ENCODE measurements at places on chromosomes 7 and 10.

GRCh38 chr7:44117801-44118429, 5.4 kb downstream of the POLD2 start:
- DNase-seq, result no peak

DNA sequence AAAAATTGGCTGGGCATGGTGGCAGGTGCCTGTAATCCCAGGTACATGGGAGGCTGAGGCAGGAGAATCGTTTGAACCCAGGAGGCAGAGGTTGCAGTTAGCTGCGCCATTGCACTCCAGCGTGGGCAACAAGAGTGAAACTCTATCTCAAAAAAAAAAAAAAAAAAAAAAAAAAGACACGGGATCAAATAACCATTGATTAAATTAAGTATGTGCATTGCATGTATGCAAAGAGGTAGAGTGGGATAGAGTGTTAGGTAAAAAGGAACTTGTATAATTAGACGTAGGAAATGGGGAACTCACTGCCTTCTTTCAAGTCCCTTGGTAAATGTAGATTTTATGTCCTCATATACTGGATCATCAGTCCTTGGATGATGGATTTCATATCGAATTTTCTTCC, 13.1 kb downstream of the VCL start:
- DNase-seq, result no peak

GRCh38 chr10:89389254-89389653, 3.2 kb upstream of the IFIT1 start:
- DNase-seq, result no peak

GRCh38 chr10:100319707-100320402, 10.2 kb downstream of the PKD2L1 start:
- no peak for DNase-seq

DNA sequence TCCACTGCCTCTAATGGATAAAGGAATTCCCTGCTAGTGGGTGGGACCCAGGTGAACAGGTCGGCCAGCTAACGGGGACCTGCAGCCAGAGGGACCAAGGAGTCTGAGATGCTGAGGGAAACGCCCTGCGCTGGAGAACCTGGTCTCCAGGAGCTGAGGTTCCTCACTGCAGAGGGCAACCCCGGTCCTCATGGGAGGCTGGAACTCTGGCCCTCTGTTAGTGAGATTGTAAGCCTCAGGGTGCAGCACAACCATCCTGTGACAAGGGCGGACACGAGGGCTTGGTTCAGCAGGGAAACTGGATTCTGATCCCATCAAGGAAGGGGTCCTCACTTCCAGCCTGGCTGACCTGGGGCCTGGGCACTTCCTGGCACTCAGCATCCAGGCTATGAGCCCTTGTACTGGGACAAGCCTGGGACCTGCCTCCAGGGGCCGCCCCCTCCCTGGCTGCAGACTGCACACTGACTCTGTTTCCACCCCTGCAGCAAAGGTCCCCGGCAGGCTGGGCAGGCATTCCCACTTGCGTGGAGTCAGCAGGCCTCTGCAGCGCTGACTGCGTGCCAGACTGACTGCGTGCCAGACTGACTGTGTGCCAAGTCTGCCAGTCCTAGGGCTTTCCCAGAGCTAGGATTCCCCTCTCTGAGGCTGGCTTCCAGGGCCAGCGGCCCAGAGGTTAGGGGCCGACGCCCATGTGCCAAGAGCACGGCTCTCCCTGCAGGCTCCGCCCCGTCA, 143.2 kb downstream of the MAPK8 start:
- no peak for DNase-seq

- no peak for DNase-seq
Measured at GRCh38 chr10:1363446-1364121, 307.4 kb downstream of the WDR37 start.

DNA sequence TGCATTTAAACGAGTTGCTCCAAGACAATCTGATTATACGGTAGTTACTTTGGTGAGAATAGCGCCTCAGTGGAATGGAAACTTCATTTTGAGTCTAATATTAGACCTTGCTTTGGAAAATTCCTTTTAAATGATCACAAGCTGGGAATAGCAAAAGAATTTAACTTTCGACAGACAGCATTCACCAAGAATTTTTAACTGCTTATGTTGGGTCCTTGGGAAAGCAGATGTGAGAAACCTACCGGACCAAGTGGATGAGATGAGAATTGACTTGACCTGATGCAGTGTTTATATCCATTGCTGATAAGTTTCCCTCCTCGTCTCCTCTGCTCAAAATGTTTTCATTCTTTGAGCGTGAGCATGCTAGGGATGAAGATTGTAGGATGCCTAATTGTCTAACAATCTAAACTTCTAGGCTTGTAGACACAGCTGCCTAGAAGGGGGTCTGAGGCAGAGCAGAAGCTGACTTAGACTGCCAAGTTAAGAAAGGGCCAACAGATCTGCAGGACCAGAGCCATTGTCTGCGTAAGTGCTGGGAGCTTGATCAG, 126.9 kb downstream of the CNNM2 start:
- DNase-seq, result no peak

DNA sequence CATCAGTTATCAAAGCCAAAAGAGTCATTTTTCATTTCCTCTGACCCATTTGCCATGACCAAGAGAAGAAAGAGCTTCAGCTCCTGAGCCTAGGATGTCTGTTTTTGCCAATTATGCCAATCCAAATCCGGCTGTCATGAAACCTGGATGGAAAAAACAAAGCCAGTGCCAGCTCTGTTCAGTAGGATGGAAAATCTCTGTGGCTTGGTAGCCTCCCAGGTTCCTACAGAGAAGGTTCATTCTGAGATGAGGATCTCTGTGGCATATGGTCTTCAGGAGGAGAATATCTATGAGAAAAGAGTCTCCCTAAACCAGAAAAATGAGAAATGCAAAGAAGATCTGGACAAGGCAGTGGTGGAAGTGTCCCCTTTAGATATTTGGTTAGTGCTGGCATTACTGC, 475.4 kb downstream of the CNTNAP2 start:
- DNase-seq, result no peak

- no peak for DNase-seq
Measured at GRCh38 chr7:157469181-157470016, 132.6 kb downstream of the DNAJB6 start.

GRCh38 chr10:88309365-88309764, 273.8 kb downstream of the RNLS start:
- DNase-seq, result no peak

GRCh38 chr7:16347827-16348192, 73.5 kb downstream of the CRPPA start:
- DNase-seq, result no peak

DNA sequence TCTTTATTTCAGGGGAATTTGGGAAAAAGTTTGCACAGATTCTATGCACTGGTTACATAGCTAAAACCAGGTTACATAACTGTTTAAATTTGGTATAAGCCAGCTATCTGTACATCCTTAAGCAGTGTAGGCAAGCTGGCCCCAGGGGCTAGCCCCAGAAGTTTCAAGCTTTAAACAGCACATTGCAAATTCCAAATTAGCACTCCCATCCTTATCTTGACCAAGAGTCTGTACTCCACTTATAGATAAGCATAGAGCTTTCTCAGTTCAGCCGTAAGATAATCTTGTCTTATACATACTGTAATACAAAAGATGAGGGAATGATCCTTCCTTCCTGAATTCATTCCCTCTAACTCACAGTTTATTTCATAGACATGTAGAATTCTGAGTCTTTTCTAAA, 109.3 kb downstream of the SPAG6 start:
- no peak for DNase-seq

GRCh38 chr10:17214971-17215781, 12.9 kb upstream of the VIM start:
- DNase-seq, result no peak

GRCh38 chr10:121087129-121087528, 236.0 kb downstream of the WDR11 start:
- DNase-seq, result no peak

DNA sequence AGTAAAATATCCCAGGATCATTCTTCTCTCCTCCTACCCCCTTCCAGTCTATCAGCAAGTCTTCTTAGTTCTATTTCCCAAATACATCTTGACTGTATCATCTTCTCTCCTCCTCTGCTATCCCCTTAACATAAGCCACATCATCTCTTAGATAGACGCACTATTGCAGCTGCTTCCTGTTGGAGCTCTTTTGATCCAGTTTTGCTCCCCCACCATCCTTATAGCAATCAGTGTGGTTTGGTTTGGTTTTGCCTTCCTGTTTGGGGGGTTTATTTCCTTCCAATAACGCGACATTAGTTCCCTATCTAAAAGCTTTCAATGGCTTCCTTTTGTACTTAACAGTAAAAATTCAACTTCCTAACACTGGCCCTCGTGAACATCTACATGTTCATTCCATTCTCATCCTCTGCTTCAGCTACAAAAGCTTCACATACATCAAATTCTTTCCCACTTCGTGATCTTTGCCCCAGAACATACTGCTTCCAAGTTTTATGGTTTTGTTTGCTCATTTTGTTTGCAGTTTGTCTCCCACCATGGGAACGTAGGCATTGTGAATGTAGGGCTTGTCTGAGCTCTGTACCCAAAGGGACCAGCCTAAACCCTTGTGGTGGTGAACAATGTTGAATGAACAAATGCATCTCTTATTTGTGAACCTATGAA, 33.7 kb upstream of the PLXDC2 start:
- DNase-seq, result no peak

- no peak for DNase-seq
Measured at GRCh38 chr10:31581741-31582323, 262.8 kb downstream of the ZEB1 start.

- DNase-seq, result no peak
Measured at GRCh38 chr7:134553976-134554375, 5.1 kb downstream of the AKR1B15 start.

- DNase-seq, result no peak
Measured at GRCh38 chr7:37391791-37392672, 56.6 kb downstream of the ELMO1 start.

DNA sequence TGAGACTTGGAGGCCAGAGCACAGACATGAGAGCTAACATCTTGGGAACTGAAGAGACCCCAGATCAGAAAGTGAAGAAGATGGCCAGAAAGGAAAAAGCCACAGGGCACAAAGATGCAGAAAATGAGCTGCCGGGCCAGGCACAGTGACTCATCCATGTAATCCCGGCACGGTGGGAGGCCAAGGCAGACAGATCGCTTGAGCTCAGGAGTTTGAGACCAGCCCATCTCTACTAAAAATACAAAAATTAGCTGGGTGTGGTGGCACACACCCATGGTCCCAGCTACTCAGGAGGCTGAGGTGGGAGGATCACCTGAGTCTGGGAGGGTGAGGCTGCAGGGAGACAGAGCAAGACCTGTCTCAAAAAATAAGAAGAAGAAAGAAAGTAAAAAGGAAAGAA, 81.4 kb upstream of the MGMT start:
- no peak for DNase-seq

- peak; percentile 76 for DNase-seq
Measured at GRCh38 chr10:100743626-100744135, 1.7 kb upstream of the PAX2 start.

DNA sequence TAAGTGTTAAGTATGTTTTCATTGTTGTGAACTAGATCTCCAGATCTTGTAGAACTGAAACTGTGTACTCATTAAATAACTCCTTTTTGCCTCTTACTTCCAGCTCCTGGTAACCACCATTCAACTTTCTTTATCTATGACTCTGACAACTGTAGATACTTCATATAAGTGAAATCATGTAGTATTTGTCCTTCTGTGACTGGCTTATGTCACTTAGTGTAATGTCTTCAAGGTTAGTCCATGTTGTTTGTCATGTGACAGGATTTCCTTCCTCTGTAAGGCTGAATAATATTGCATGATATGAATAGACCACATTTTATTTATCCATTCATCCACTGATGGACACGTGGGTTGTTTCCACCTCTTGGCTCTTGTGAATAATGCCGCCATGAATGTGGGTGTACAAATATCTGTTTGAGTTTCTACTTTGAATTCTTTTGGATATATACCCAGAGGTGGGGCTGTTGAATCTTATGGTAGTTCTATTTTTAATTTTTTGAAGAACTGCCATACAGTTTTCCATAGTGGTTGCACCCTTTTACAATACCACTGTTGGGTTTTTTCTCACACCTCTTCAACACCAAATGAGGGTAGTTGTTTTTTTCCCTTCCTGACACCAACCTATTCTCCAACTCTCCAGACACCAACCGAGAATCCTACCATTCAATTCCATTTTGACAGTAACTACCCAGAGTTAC, 10.7 kb upstream of the FMC1 start:
- DNase-seq, result no peak

DNA sequence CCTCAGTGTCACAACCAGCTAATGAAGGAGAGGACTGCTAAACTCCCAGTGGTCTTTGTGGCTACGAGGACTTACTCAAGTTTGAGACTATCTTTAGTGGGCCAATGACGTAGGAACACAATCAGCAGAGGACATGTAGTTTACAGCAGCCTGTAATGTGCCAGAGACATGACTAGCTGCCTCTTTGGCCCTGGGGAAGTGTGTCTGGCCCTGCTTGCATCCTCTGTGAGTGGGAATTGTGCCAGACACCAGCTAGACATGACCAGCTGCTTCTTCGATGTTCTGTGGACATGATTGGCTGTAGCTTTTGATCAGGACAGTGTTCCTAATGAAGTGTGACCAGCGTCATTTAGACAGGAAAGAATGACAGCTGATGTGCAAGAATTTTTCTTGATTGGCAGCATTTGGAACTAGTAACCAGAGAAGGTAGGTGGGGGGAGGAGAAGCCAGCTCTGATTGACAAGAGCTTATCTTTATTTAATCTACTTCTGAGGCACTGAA, 141.7 kb downstream of the AUTS2 start:
- peak; percentile 10 for DNase-seq

DNA sequence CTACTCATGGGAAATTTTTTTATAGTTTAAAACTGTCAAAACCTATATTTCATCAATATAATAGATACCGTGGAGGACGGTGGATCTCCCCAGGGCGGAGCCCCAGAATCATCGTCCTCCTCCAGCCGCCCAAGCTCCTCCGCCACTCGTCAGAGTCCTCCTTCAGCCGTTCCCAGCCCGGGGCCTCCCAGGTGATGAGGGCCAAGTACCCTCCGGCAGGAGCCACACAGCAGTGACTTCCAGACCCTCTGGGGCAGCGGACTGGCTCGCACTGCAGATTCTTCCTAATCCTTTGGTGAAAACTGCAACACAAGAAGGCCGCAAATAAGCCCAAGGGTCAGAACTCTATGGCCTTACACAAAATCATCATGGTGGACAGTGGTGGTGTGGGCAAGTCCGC, 26.8 kb upstream of the ABCB5 start:
- DNase-seq, result no peak

DNA sequence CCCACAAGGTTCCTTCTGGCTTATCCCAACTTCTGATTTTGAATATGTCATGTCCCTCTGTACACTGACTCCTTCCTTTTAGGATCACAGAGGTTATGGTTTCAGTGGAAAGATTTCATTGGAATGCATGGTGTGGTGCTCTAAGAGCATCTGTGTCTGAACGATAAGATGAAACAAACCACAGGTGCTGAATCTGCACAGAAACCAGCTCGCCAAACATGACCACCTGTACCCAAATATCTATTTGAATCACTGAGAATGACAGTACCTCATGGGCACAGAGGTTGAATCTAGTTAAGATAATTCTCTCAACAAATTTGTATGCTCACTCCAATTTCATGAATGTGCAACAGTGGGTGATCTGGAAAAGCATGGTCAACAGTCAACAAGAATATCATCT, 105.3 kb downstream of the DGKI start:
- DNase-seq, result no peak

DNA sequence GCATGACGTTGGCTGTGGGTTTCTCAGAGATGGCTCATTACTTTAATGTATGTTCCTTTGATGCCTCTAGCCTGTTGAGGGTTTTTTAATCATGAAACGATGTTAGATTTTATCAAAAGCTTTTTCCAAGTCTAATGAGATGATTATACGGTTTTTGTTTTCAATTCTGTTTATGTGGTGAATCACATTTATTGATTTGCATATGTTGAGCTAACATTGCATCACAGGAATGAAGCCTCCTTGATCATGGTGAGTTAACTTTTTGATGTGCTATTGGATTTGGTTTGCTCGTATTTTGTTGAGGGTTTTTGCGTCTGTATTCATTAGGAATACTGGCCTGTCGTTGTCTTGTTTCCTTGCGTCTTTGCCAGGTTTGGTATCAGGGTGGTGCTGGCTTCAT, 52.3 kb upstream of the PTPN12 start:
- DNase-seq, result no peak
